ENCODE measurements at places on chromosomes 1 and 21.

- DNase-seq, result no peak
Observed at GRCh38 chr1:29456685-29457435, 220.5 kb downstream of the PTPRU start.

DNA sequence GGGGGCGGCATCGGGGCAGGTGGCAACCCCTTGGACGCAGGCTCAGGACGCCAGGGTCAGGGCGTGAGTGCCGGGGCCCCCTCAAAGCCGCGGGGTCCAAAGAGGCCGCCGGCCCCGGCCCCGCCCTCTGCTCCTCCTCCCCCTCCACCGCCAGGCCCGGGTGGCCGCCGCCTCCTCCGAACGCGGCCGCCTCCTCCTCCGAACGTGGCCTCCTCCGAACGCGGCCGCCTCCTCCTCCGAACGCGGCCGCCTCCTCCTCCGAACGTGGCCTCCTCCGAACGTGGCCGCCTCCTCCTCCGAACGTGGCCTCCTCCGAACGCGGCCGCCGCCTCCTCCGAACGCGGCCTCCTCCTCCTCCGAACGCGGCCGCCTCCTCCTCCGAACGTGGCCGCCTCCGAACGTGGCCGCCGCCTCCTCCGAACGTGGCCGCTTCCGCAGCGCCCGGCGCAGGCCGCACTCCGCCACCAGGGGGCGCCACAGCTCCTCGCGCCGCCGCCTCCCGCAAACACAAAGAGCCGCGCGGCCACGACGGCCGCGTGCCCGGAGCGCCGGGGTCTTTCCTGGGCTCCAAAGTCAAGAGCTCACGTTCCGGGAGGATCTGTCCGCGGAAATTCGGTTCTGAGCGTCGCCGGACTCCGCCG, 19.3 kb upstream of the SAMD11 start:
- peak; percentile 94 for DNase-seq

DNA sequence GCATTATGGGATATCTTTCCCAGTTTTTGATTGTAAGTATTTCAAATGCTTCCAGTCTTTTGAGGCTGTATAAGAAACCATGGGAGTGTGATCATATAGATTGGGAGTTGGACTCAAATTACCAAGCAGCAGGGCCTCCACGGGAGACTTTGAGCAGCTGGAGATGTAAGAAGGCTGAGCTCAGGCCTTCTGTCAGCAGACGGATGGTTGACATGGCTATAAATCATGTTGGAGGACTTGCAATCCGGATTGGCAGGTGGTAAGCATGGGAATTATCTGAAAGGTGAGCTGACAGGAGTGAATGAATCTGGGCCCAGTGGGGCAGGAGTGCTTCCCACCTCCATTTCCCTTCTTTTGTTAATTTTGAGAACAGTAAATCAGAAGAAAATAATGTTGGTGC, 83.2 kb upstream of the PPM1J start:
- DNase-seq, result no peak

GRCh38 chr1:24178407-24178806, 8.7 kb downstream of the IFNLR1 start:
- peak; percentile 37 for DNase-seq

GRCh38 chr1:101338714-101339430, 102.1 kb downstream of the S1PR1 start:
- no peak for DNase-seq

DNA sequence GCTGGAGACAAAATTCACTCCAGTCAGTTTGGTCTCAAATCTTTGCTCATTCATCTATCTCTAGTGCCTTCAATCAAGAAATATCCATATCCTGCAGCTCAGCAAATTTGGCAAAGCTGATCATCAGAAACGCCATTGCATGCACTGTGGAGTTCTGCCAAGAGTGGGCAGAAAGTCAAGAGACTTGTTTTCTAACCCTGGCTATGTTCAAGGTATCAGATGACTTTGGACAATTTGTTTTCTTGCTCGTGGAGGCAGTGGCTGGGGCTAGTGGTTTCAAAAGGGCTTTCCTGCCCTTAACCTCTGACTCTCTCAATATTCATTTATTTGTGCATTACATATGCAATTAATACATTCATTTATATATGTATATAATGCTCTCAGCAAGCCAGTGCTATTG, 12.8 kb upstream of the LRRC52 start:
- no peak for DNase-seq

DNA sequence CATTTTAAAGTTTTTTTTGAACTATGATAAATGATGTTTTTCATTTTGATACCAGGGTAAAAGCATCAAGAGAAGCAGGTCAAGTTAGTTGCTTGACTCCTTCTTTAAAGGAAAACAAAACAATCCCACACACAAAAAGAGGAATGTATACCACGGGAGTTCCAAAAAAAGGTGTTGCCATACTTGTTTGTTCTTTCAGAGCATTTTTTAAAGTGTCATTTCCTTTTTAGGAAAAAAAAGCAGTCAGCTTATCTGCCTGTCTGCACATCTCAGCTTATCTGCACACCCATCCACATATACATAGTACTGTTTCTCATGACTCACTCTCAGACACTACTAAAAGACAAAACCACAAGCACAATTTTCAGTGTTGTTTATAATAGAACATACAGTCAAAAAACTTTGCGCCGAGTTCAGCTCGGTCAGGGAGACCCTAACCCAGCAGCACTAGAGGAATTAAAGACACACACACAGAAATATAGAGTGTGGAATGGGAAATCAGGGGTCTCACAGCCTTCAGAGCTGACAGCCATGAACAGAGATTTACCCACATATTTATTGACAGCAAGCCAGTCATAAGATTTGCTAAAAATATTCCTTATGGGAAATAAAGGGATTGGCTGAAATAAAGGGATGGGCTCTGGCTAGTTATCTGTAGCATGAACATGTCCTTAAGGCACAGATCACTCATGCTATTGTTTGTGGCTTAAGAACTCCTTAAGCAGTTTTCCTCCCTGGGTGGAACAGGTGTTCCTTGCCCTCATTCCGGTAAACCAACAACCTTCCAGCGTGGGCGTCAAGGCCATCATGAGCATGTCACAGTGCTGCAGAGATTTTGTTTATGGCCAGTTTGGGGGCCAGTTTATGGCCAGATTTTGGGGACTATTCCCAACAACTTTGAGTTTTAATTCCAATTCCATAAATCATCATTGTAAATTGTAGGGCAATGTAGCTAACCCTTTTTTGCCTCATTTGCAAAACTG, 11.4 kb upstream of the MNDA start:
- no peak for DNase-seq

DNA sequence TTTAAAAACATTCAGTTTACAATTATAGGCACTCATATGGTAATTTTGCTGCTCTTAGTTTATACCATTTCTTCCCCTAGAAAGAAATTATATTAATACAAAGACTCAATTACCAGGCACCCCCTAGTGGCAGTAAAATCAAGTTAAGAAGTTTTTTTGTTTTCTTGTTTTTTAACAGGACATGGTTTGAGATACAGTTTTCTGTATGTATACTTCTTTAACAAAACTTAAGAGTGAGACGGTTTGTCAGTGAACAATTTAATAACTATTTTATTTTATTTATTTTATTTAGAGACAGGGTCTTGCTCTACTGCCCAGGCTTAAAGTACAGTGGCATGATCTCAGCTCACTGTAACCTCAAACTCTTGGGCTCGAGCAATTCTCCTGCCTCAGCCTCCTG, 224.6 kb downstream of the FAF1 start:
- DNase-seq, result peak; percentile 73

DNA sequence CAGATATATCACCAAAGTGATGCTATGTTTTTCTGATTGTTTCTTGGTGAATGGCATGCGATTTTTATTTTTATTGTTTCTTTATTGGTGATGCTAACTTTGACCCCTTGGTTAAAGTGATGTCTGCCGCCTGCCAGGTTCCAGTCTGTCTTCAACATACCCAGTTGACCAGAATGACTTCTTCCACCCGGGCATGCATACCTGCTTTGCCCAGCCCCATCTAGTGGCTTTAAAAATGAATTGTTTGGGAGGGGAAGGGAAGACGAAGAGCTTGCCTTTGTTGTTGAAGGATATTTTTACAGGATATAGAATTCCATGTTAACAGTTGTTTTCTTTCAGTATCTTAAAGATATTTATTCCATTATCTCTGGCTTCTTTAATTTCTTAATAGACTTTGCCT, 65.1 kb downstream of the ATG4C start:
- DNase-seq, result peak; percentile 46

GRCh38 chr1:196608390-196609369, at the start of gene KCNT2:
TSS of gene KCNT2 (minus strand) at chr1:196608440. CDS start at chr1:196608309, 131 bp downstream.
- DNase-seq, result no peak

DNA sequence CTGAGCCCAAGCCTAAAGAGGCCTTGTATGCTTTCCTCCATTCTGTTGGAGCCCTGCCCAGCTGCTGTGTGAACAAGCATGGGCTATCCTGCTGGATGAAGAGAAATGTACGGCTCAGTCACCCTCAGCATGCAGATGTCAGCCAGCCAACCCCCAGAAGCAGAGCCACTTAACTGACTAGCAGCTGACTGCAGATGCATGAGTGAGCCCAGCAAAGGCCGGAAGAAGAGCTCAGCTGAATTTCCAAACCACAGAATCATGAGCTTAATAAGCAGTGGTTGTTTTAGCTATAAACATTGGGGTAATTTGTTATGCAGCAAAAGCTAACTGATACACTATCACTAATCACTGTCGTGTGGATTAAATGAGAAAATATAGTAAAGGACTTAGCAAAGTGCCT, 39.0 kb downstream of the FOXO6 start:
- DNase-seq, result no peak

GRCh38 chr1:158506369-158506987, 34.5 kb downstream of the OR10R2 start:
- peak; percentile 81 for DNase-seq

DNA sequence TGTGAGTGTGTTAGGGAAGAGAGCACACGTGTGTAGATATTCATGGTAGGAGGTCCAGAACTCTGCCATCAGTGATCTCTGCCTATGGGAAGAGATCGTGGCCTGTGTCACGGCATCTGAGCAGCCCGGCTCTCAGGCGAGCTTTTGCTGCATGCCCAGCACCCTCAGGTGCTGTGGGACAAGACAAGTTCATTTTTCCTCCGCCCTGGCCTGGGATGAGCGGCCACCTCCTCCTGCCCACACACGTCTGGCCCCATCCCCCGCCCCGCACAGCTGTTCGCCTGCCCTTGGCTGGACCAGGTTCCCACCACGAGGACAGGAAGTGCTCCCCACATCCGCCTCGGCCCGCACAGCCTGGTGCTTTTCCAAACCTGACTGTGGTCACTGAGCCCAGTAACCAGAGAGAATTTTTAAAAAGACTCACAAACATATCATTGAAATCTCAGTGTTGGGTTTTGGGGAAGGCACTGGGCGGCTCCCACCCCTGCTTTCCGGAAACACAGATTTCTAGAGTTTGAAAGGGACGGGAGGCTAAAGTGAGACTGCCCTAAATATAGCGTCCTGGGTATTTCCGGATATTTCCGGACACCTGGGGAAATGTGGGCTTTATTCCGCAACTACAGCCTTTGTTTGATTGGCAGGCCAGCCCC, 18.0 kb downstream of the BMP8A start:
- no peak for DNase-seq

DNA sequence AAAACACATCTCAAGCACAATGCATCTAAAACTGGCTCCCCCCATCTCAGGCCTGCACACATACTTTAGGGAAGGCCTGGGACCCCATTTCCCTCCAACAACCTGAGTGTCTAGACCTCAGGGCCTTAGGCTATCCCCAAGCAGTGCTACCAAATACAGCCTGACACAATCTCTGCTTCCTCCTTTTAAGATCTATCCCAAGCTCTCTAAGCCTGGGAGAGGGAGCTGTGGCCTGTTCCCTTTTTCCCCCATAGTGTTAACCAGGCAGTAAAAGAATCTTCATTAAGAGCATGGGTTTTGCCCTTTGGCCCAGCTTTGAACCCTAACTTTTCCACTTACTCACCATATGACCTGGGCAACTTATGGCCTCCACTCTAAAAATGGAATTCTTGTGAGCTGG, 10.8 kb upstream of the COL8A2 start:
- no peak for DNase-seq

DNA sequence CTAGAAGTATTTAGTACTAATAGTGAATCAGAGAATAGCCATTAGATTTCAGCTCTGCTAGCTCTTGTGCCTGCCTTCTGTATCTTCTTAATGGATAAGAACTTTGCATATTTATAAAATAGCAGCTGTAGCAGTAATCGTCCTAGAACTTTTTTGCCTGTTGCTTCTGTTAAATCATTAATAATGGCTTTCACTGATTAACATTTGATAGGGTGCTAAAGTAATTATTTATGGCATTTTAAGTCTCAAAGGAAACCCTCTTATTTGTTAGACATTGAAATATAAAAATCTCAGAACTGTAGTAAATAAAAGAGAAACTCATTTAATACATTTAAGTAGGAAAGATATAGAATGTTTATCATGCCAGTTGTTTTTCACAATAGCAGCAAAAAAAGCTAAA, 27.0 kb downstream of the SPEN start:
- DNase-seq, result no peak

- no peak for DNase-seq
Observed at GRCh38 chr1:207172885-207173284, 68.9 kb downstream of the C4BPA start.

DNA sequence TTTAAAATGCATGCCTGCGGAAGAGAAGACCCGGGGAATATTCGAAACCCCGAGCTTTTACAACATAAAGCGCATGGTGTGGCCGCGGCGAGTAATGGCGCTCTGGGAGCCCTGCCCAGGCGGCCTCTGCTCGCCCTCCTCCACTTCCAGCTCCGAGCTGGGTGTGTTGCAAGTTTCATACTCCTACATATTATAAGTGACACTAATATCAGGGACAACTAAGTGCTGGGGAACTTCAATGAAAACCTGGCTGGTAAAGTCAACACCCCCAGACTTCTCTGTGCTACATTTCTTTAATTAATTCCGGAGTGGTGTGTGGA, 11.8 kb downstream of the SIM2 start:
- no peak for DNase-seq

GRCh38 chr1:53592985-53593757, 134.0 kb downstream of the DMRTB1 start:
- no peak for DNase-seq

- DNase-seq, result peak; percentile 87
Observed at GRCh38 chr1:156126043-156126629, 11.6 kb downstream of the LMNA start.

Measured in Karpas-422 (cell line).